ENCODE measurements at places on chromosomes 7 and 10.

DNA sequence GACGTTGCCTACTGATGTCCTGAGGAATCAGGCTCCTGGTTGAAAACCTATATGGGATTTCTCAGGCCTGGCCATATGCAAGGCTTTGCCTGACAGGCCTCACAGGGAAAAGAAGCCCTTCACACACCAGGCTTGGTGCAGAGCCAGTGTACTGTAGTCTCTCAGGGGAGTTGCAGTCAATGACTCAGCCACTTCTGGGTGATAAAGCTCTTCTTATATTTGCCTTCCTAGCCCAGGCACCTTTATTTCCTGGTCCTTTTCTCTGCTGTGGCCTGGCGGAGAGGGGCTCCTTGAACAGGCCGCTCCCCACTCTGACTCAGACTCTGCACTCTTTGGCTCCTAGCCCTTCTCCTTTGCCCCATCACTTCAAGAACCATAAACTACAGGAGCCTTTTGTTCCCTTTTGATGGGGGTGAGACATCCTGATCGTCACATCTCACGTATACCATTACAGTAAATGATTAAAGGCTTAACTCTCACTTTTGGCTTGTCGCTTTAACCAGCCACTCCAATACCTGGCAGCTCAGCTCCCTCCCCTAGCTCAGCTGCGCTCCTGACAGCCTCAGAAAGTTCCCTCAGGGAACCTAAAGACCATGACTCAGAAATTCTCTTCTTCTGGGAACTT is 33.5 kb downstream of the DPY19L1 start:
- DNase-seq: peak; percentile 87

DNA sequence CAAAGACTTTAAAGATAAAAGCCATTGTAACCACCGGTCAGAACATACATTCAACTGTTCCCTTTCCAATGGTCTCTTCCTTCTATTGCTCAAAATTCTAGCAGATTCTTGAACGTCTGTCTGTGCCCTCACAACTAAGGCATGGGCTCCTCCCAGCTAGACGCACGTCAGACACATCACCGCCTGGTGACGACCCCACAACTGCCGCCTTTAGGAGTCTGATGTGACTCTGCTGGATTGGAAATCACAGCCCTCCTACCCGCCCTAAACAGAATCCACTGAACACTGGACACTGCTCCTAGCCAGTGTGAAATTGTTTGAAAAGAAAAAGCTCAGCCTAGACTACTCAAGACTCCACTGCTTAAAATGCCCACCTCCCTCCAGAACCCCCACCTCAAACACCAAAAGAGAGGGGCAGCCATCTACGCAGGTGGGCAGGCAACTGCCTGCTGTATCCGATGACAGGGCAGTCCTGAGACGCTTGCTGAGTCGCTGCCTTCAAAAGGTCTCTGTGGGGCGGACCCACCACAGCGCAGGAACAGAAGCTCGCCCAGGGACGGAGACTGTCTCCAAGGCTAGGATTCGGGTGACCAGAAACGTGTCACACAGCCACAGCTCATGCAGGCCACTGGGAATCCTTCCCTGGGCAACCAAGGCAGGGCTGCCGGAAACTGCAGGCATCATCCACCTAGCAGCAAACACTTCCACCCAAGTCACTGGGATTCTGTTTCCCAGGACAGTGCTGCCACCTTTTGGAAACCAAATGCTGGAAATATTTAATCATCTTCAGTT is 34.7 kb downstream of the GSDME start:
- peak; percentile 59 for DNase-seq

GRCh38 chr7:158014976-158015375 is 572.6 kb downstream of the PTPRN2 start:
- no peak for DNase-seq

GRCh38 chr10:132571650-132572544 is 34.3 kb downstream of the INPP5A start:
- peak; percentile 88 for DNase-seq

- DNase-seq: no peak
Observed at GRCh38 chr7:149584530-149584929, 86.9 kb upstream of the ZNF746 start.

DNA sequence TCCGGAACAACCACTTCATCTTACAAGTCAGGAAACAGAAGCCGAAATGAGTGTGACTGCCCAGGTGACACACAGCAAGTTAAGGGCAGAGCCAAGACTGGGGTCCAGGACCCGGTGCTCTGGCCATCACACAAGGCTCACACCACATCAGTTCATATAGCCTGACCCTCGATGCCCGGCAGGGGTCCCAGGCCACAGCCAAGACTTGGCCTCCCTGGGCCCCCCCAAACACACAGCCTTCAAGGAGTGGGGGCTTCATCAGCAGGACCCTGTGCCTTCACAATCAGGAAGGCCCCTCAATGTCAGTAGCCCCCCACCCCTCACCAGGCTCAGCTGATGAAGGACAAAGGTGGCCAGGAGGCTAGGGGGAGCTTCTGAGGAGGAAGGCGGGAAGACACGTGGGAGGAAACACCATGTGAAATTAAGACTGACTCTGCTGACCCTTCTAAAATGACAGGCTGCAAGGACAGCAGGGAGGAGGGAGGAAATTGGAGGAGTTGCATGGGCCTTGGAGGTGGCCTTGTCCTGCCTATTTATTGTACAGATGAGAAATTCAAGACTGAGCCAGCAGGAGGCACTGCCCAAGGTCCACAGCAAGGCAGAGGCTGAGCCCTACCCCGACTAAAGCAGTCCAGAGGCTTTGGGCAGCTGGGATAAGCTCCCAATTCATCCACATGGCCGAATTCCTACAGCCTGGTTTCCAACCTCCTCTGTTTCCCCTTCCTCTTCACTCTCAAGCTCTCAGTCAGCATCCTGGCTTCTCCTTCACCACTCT is 216.1 kb upstream of the ZMIZ1 start:
- DNase-seq: no peak

- no peak for DNase-seq
Observed at GRCh38 chr7:124552217-124552616, 213.4 kb downstream of the GPR37 start.

DNA sequence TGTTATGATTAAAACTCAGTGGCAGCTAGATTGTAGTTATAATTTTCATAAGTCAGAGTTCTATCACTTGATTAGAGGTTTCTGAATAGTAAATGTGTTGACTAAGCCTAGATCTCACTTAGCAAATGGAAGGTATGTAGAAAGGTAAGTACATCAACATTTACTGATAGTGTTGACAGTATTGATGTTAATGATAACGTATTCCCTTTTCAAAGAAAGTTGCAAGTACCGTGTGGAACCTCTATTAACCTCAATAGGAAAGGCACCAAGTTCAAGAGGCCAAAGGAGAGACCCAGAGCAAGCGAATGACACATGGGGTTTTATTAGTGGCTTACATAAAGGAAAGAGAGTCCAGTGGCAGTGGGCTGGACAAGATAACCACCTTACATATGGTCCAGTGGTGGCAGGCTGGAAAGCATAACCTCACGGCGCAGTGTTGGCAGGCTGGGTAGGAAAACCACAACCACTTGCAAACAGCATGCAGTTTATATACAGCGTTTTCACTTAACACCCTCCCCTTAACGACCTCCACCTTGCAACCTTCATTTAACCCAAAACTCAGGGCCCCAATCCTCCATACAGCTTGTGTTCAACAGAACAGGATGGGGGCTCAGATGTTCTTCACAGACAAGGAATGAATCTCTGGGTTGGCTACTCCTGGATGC is 611.0 kb downstream of the PARD3 start:
- no peak for DNase-seq

DNA sequence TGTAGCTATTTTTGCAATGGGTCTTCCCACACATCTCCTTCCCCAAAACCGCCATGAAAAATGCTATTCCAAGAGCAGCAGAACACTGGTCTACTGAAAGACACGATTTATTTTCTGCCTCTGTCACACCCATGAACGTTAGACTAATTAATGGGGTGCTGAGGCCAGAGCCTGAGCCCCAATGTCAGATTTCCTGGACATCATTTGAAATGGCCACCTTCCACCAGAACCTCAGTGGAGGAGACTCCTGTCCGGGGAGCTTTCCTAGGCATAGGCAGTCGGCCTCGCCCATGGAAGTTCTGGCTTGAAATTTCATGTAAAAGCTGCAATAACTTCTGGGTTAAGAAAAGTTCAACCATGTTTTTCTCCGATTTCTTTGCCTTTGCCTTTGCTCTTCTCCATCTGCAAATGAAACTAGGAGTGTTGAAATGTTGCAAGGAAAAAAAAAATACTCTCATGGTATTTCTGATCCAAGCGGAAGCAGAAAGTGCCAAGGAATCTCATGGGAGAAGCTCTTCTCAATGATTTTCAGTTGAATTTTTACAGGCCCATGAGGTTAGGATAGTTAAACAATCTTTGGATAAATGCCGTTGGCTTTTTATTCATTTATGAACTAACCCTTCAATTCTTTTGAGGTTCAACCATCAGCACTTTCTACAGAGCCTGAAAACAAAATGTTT is 570.8 kb upstream of the MGMT start:
- DNase-seq: no peak
